NCI-H526 (cell line): ENCODE measurements at places on chromosomes 16 and 17.

DNA sequence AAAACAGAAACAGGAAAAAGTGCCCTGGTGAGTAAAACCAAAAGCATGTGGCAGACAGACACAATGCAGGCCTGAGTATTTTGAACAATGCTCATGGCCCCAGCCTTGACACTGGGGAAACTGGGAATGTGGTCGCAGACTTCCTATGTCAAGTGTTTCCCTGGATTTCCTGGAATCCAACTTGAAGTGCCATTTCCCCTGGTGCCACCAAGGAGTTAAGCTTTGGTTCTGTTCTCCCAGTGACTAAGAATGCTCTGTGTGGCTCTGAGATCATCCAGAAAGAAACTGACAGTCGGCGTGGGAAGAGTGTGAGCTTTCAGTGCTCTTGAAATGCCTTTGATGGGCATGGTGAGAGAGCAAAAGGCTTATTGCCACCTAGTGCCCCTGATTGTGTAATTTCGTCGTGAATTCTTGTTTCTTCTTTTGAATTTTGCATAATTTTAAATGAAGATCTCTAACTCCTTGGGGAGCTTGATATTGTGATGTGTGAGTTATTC, 96.0 kb downstream of the YPEL2 start:
- DNase-seq = no peak

DNA sequence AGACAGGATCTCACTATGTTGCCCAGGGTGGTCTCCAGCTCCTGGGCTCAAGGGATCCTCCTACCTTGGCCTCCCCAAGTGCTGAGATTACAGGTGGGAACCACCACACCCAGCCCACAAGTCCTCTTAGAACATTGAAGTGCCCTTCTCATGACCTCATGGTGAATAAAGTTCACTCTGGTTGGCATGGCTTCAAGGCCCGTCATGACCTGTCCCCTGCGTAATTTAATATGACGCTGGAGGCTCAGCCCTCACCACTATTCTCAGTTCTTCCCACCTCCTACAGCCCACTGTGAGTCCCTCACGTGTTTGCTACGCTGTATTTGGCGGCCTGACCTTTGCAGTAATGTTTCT, 1.9 kb downstream of the ENDOV start:
- DNase-seq = no peak

- peak; percentile 83 for DNase-seq
Measured at GRCh38 chr17:28807925-28808634, 34.5 kb downstream of the FAM222B start.

DNA sequence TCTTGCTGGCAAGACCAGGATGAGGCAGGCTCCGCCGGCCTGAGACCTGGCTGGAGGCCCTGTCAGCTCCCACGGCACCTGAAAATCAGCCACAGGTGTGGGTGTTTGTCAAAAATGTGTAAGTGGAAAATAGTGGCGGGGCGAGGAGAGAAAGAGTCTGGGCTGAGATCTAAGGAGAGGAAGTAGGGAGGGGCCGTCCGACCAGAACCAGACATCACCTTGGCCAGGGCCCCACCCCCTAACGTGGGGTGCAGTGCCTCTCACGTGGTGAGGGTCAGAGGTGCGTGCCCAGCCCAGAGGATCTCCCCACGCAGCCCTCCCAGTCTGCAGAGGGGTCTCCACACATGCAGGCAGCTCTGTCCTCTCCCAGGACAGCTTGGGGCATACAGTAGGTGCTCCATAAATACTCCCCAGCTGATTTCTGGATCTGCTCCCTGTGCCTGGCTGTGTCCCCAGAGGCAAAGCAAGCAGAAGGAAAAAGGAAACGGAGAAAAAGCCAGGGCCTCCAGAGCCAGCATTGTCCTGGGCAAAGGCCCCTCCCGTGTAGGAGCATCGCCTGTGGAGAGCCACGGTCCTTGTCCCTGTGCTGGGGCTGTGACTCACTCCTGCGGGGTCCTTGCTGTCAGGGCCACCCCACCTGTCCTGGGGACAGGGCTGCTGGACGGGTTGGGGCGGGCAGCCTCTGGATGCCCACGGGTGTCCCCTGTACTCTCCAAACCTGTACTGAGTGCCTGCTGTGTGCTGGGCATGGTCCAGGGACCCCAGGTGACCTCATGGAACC, 16.7 kb downstream of the ZFPM1 start:
- no peak for DNase-seq

DNA sequence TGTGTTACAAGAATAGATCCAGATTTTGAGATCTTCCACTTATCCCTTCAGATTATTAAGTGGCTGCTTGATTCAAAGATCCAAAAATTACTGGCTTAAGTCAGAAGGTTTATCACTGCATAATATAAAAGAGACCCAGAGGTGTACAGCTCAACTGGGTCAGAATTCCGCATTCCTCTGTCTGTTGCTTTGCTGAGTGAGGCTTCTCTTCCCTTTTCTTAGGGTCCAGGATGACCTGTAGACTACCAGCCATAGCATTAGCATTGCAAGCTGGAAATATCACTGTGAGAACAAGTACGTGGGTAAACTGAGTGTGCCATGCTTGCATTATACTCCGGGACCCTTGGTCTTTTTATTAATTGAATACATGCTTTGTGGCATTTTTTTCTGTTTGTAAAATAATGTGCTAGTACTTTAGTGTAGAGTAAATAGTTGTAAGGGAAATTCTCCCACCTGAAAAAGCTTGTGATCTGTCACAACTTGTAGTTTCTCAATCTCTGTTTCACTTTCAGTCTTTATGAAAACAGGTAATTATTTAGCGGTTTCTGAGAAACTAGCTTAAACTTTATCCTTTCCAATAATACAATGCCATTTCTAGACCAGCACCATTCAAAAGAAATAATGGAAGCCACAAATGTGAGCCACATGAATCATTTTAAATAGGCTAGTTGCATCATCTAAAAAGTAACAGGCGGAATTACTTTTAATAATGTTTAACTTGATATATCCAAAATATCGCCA, 61.6 kb downstream of the TNRC6C start:
- no peak for DNase-seq

- DNase-seq = no peak
Measured at GRCh38 chr17:58786586-58787295, 31.1 kb downstream of the PPM1E start.

- DNase-seq = no peak
Measured at GRCh38 chr17:57285701-57286100, 29.4 kb downstream of the MSI2 start.

- DNase-seq = no peak
Measured at GRCh38 chr16:84190731-84191388, at the start of gene ADAD2. Gene ADAD2, plus strand, starts transcription at chr16:84191157. Its CDS starts 74 bp downstream, at chr16:84191231.

DNA sequence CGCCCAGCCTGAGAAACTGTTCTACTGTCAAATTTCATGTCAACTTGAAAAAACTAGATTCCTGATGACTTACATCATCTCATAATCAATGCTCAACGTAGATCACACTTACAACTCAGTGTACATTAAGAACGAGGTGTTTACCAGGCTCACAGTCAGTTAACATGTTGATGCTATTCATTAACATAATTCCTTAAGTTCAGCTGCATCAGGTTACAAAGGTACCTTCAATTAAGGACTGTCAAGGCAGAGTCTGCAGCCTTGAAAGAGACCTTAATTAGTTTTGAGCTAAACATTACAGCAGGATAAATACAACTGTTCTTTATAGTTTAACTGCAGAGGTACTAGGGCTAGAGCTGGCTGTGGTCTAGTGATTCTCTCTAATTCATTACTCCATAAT, 1.9 kb downstream of the GNA13 start:
- DNase-seq = no peak

DNA sequence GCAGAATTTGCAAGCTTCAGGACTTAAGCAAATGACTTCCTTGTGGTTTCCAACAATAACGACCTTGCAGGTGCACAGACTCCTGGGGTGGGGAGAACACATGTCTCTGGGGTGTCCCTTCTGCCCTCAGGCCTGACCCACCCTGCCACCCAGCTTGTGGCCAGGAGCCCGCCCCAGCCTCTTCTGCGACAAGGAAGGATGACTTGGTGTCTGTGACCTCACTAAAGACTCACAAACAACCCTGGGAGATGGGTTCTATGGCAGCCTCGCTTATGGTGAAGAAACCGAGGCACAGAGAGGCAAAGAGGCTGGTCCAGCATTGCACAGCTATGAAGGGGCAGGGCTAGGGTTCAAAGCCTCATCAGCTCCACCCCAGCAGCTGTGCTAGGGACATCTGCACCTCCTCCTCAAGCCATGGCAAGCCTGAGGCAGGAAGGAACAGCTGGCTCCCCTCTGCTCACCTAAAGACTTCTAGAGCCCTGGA, 2.6 kb downstream of the ATP2A3 start:
- DNase-seq = peak; percentile 89

DNA sequence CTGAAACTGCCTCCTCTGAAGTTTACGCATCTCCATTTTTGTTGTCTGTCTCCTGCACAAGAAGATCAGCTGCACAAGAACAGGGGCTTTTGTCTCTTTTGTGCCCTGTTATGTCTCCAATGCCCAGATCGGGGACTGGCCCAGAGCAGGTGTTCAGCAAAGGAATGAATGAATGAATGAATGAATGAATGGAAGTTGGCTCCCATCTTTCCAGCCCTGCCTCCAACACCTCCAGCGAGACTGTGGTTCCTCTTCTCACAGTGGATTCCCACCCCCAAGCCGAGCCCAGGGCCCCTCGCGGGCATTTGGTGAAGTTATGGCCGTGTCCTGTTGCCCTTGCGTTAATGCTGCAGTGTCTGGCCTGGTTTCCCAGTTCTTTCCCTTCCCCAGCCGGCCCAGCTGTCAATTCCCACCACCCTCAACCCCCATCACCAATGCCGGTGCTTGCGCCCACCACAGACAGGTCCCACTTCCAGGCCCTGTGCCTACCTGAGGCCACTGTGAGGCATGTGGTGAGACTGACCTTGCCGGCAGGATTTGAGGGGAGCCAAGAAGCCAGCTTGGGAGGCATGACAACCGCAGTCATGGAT, 21.3 kb upstream of the KCNJ12 start:
- DNase-seq = no peak

DNA sequence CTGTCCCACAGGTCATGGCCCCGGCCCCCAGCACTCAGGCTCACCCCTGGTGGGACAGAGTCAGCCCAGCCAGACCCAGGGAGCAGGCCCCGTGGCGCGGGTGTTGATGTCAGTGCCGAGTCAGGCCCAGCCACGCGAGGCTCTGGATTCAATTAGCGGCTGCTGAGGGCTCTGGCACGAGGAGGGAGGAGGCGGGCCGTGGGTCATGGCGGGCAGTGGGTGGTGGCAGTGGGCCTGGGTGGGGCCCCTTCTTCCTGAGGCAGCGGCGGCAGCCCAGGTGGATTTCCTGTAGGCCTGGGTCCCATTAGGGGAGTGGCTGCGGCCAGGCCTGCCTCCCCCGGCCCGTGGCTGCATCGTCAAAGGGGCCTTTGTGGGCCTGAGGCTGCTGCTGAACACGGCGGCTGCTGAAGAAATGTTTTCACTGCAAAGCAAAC, 12.9 kb downstream of the VASN start:
- no peak for DNase-seq

DNA sequence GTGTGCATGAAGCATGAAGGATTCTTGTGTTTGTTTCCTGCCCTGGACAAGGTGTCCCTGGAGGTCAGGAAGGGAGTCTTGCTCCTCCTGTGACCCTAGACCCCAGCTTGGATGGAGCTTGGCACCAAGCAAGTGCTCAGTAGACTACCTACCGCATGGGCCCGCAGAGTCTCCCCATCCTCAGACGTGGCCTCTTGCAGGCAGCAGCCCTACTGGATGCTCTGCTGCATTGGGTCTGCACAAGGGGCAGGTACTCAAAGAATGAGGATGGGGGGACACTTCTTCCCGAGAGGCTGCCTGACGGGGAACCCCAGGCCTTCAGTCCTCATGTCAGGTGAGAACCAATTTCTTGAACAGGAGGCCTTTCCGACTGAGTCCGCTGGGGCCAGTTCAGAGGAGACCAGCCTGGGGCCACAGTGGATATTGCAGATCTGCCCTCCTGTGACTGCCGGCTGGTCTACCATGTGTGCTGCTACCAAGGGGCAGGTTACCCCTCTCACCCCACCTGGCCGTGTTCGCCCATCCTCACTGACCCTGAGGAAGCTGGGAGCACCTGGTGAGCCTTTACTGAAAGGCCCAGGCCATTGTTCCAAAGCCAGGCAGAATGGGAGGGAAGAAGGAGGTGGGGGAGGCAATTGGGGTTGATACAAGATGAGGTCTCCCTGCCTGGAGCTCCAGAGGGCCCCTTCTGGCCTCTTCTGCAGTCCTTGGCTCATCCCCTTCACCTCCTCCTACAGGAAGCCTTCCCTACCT, 206.3 kb downstream of the RAB11FIP4 start:
- no peak for DNase-seq

GRCh38 chr17:16995930-16996329, 24.0 kb upstream of the TNFRSF13B start:
- DNase-seq = no peak

GRCh38 chr16:55557186-55557585, 9.3 kb upstream of the CAPNS2 start:
- DNase-seq = no peak

DNA sequence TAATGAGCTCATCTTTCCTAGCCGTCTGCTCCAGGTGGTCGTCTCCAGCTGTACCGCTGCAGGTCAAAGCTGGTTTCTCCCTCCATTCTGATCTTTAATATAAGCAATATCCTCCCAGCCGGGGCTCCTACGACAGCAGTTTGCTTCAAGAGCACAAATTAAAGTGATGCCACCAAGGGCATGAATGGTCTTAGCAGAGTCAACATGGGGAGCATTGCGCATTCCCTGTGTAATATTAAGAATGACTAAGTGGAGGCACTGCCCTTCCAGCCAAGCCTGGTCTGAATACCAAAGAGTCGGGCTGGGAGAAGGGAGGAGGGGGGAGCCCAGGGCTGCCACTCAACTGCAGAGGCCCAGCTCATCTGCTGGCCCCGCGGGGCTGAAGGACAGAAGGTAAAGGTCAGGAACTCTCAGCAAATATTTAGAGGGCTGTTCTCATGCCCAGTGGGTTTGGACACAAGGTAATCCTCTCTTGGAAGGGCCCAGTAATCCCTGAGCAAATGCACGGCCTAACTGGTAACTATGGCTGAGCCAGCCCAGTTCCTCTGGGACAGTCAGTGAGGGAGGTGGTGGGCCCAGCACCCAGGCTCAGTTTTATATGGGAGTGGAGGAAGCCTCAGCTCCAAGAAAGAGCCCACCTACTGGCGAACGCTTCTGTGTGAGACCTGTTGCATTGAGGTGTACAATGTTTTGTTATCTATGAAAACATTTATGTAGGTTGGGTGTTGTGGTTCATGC, 121.2 kb downstream of the IRX3 start:
- no peak for DNase-seq

GRCh38 chr16:66899945-66900710, 18.6 kb downstream of the CDH16 start:
- no peak for DNase-seq

DNA sequence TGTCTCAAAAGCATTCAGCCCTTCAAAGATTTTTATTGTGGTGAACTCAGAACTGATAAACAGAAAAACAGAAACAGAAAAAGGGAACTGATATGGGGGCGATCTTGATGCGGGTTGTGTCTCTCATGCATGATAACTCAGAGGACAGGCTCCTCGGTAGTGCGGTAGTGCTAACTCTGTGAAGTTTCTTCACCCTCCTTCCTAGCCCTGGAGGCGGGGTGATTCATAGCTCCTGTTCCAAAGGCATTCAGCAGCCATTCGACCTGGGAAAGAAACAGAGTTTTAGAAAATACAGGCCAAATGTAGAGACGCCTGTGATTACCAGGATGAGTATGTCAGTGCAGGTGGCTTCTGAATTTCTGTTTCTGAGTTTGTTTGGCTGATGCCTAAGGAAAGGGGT, 5.5 kb upstream of the MAF start:
- DNase-seq = no peak

- peak; percentile 11 for DNase-seq
Measured at GRCh38 chr17:58960068-58960467, 146.6 kb downstream of the TRIM37 start.

GRCh38 chr16:71352466-71352865, 6.1 kb upstream of the CALB2 start:
- DNase-seq = no peak

GRCh38 chr17:10429421-10430045, 7.8 kb upstream of the MYH8 start:
- no peak for DNase-seq

- DNase-seq = no peak
Measured at GRCh38 chr17:50365649-50366393, 7.2 kb downstream of the MRPL27 start.
